Daoy (cell line): ENCODE measurements at places on chromosomes 2 and 18.

GRCh38 chr2:226618875-226619605 lies 180.6 kb downstream of the IRS1 start:
- peak; percentile 22 for DNase-seq

GRCh38 chr2:163348857-163349380 lies 386.9 kb downstream of the FIGN start:
- peak; percentile 59 for DNase-seq

DNA sequence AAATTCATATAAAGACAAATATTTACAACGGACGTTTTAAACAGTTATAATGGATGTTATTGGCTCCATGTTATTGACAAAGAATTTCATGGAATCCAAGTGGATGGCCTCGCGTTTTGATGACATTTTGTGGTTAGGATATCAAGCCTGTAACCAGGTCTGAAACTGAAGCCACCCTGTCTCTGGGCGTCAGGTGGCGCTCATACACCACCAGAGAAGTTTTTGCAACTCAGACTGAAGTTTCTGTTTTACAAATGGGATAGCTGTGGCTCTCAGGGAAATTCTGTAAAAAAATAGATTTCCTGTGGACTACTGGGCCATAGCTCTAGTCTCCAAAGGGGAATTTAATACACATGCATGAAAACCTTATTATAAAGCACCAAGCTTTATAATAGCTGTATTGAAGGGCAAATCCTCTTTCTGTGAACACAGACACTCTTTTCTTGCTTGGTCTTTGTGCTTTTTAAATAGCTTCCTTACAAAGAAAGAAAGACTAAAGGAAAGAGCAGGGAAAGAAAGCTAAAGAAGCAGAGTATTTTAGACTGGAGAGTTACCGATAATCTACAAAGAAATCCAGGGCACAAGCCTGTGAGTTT lies 86.7 kb downstream of the C18orf54 start:
- DNase-seq = peak; percentile 29

- no peak for DNase-seq
These were observed 269.4 kb upstream of the TCF4 start for GRCh38 chr18:55857409-55857808.
